ENCODE measurements at places on chromosomes 5 and 9.

DNA sequence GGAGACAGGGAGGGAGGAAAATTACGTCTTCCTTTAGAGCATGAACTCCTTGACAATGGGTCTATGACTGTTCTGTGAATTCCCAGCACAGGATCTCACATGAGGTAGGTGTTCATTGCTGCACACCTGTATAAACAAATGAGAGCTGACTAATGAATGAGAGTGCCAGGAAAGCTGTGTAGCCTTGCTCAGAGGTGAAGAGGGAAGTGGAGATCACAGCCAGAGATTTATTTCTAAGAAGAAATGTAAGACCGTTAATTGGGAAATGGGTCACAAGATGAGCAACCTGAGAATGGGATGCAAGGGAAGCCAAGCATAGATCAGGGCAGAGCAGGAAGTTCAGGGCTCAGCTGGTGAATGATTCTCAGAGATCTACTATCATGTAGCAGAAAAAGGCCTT is 295.1 kb downstream of the CDK5RAP2 start:
- no peak for DNase-seq

DNA sequence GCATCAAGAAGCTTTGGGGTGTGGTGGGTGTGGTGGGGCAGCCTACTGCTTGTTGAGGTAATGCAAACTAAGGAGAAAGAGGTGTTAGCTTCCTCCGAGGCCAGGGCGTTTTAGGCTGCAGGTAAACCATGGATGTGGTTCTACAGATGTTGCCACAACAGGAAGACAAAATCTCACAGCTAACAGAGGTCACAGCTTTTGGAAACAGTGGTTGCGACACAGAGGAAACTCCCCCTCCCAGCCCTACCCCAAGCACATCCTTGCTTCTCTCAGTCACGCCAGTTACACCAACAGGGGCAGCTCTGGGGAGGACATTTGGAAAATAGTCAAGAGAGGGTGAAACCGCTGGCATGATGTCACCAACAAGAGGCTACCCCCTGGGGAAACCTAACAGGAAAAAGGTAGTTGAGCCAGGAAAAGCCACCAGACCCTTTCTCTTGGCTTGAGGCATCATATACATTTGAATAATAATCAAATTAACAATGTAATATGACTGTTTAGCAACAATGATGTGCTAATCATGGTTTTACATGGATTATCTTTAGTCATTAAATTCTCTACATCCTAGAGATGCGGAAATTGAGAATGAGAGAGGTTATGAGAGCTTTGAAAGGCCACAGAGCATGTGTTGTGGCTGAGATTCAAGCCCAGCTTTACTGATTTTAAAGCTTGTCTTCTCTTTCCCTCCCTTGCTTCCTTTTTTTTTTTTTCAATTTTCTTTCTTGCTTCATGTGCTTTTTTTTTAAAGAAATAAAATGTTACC is 82.2 kb upstream of the IL12B start:
- DNase-seq, result peak; percentile 92

DNA sequence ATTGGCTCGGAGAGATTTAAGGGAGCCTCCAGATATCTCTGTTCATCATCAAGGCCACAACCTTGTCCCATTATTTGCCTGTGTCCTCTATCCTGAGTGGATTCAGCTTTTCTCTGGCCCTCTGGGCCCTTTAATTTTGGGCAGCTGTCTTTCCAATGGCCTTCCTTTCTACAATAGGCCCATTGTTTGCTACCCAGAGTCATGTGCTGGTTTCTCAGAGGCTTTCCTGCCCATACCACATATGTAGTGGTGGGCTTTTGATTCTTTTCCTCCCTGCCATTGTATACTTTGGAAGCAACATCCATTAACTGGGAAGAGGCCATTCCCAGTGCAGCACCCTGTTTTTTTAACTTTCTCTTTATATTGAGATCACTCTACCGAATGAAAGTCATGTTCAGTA is 233.9 kb upstream of the SGCD start:
- DNase-seq, result no peak

GRCh38 chr9:125387861-125388524 is 126.4 kb downstream of the GAPVD1 start:
- no peak for DNase-seq

GRCh38 chr9:33294670-33295432 is 4.5 kb downstream of the NFX1 start:
- DNase-seq, result no peak

- no peak for DNase-seq
These were observed 6.2 kb downstream of the SLC6A18 start for GRCh38 chr5:1231354-1231905.

All from AML-193 (cell line).